ENCODE measurements at places on chromosomes 4 and X.

DNA sequence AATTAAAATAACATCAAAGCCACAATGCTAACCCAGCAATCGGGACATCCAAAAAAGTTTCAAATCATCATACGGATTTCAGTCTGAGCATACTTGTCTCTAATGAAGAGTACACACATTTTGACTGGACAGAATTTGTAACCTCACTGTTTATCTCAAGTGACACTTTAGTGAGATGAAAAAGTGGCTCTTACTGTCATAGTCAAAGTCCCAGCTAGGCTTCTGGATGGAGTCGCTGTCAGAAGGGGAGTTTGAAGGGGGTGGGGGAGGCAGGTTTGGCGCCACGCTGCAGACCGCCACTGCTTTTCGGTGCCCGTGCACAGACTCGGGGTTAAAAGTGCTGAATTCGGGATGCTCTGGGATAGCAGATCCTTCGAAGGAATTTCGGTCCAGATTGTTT is 41.0 kb upstream of the MTNR1A start:
- DNase-seq, result no peak

- no peak for DNase-seq
Measured at GRCh38 chr4:104524591-104524990, 29.9 kb upstream of the CXXC4 start.

DNA sequence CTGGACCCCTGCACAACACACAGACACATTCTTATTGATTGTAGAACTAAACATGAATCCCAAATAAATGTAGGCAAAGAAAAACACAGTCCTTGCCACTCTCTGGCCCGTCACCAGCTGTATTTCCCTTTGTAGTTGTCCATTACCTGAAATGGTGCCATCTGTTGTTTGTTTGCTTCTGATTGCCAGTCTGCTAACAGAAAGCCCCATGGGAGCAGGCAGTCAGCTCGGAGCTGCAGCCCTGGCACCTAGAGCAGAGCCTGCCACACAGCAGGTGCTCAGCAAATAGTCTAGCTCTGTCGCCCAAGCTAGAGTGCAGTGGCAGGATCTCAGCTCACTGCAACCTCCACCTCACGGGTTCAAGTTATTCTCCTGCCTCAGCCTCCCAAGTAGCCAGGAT is 28.9 kb downstream of the CPLX1 start:
- DNase-seq, result no peak

DNA sequence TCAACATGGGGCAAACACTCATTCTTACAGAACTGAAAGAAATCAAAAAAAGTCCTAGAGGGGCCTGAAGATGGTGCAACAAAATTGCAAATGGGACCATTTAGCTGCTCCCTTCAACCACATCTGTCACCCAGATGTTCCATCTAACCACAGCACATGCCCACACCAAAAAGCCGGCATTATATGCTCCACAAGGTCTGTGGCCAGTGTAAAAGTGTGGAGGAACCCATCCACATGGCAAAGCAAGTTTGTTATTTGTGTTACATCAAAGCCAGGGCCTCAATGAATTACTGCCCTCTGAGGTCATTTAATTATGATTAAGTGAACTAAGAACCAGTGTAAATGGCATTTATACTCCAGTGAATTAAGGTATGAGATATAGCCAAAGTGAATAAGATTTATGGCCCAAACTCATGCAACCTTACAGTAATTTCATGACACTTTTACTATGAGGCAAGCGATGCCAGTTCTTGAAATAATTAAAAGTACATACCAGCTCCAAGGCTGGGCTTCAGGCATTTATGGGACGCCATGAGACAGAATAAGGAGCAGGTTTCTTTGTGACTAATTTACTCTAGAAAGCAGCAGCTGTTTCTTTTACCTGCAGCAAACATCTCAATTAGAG is 48.7 kb upstream of the FGF16 start:
- DNase-seq, result no peak

DNA sequence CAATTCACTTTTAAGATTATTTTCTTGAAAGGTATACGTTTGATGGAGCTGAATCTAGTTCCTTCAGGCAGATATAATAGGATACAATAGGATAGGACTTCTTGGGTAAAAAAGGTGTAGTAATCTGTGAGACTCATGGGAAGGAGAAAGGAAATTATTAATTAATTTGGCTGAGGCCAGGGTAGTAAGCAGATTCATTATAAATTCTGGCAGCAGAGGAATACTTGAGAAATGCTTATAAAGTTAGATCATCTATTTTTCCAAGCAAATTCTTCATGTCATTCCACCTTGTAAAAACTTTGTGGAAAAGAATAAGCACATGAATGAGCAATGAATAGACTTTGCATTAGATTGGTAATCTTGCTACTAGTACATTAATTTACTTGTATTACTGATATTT is 46.9 kb downstream of the GYPE start:
- DNase-seq, result no peak

DNA sequence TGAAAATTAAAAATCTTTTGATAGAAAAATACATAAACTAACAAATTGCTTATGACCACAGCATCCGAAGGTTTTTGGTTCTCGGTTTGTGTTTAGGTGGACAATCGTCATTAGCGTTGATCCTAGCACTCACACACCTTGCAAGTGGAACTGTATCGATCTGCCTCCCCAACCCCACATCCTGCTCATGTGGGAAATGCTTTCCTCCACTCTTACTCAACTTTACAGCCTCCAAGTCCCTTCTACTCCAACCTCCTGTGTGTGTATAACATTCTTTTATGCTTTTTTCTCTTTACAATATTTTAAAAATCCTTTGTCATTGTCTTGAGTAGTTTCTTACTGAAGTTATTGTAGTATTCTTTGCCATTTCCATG is 15.6 kb upstream of the TMEM131L start:
- DNase-seq, result no peak

DNA sequence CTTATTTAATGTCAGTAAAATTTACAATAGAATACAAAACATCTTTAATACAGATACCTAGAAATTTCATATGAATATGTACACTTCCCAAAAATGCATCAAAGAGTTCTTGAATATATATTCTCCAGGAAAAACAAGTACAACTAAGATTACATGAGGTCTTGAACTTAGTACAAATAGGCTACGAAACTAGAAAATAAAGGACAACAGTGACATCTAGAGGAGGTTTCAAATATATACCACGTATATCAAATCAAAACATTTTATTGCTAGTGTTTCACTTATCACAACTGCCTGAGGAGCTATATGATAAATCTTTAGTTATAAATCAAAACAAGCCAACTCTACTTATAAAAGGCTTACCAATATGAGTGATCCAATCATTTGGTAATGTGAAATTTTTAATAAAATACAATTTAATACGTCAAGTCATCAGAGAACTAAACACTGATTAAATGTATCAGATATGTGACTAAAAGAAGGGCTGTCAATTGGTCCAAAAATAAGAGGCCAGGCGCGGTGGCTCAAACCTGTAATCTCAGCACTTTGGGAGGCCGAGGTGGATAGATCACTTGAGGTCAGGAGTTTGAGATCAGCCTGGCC is 36.6 kb downstream of the ANAPC10 start:
- peak; percentile 6 for DNase-seq

GRCh38 chr4:111048316-111048715 is 425.4 kb upstream of the PITX2 start:
- no peak for DNase-seq

GRCh38 chrX:48696909-48697727 is 584 bp downstream of the SUV39H1 start:
- DNase-seq, result peak; percentile 22

DNA sequence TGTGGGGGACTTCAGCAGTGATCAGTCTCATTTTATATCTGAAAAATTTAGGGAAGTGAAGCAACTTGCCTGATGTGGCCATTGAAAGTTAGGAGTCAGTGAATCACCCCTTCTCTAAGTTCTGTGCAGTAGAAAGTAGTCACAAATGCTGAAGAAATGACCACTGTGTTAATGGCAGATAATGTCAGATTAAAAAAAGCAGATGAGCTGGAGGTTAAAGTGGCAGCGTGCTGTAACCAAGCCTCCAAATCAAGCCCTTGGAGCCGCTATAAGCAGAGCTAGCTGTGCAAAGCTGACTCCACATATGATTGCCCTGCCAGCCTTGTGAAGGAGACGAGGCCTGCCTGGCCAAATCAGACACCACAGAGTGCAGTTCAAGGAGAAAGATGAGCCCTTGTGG is 39.2 kb upstream of the PDE5A start:
- DNase-seq, result no peak

- no peak for DNase-seq
Measured at GRCh38 chrX:50567636-50568035, 97.0 kb upstream of the DGKK start.

DNA sequence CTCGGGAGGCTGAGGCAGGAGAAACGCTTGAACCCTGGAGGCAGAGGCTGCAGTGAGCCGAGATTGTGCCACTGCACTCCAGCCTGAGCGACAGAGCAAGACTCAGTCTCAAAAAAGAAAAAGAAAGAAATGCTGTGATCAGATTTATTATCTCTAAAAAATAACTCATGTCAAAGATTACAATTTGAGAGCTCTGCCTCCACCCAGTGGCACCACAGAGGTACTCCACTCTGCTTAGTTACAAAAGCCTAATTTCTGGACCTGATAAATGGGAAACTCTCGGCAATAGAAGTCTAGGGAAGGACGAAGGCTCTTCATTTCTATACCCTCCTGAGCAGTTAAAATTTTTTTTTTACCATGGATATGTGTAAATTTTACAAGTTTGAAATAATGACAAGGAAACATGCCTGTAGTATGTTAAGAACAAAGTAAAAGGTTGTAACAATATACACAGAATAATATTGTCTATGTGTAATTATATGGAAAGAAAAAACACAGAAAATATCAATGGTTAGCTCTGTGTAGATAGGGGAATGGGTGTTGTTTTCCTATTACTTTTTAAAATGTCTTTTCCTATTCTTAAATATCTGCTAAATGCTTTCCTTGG is 149.8 kb downstream of the STIM2 start:
- DNase-seq, result peak; percentile 1

- no peak for DNase-seq
Measured at GRCh38 chr4:78673337-78673736, 102.8 kb upstream of the BMP2K start.

DNA sequence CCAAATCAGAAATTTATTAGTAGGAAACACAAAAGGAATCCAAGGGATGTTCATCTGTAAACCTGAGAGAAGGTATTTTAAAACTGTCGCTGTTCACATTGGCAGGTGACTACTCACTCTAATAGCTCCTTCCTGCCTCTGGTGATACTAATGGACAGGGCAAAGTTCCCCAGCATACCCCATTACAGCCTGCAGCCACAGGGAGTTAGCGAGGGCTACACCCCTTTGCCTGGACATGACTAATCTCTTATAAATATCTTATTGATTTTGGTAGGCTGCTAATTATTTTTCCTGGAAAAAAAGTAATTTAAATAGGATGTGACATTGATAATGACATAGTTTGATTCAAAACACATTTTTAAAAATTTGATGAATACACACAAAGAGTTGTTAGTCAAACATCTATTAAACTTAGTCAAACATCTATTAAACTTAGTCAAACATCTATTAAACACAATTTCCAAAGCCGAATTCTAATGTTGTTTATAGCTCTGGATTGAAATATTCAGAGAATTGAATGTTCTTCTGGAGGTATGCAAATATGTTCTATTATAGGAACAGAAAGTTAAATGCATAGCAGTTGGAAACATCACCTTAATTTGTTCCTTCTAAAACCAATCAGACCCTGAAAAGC is 83.0 kb upstream of the CBR4 start:
- no peak for DNase-seq

GRCh38 chr4:74433541-74434172 is 11.3 kb upstream of the AREG start:
- peak; percentile 55 for DNase-seq

DNA sequence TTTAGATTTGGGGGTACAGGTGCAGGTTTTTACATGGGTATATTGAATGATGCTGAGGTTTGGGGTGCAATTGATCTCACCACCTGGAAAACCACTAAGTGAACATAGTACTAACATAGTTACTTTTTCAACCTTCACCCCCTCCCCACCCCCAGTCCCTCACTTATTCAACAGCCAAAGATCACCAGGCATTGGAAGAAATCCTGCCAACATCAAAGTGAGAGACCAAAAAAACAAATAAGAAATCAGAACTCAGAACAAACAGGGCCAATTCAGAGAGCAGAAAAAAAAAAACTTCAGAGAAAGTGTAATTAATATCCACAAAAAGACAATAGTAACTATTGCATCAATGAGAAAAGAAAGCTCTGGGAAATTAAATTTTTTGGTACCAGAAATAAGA is 20.5 kb upstream of the LAP3 start:
- DNase-seq, result no peak

DNA sequence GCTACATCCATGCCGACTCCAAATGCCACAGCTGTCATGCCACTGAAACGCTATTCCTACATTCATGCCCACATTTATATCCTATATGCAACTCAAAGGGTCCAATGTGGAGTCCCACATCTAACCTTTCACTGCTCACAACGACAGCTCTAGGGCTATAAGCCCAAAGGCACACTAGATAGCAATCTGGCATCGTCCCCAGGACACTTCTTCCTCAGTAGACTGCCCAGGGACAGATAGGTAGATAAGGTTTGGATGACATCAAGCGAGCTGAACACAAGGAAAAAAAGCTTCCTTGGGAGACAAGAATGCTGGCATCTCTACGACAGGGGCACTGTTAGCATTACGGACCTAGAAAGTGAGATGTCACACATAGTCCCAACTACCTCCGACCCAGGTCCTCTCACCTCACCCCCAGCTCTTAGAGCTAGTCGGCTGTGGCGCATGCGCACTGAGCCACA is 685 bp downstream of the RAB9B start:
- DNase-seq, result peak; percentile 39

DNA sequence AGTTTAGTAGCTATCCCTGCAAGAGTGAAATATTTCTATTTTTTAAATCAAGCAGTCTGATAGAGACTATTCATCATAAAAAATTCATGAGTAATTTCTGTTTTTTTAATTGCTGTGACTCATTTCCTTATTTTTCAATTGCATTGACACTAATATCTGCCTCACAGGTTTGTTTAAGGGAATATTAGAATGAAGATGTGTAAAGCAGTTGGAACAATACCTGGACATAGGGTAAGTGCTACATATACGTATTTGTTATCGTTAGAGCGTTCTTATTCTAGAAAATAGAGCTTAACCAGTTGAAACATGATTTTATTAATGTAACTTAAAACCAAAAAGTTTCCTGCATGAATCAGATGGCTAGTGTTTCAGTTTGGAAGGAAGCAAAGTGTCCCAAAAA is 2211.3 kb downstream of the PCDH7 start:
- DNase-seq, result no peak

DNA sequence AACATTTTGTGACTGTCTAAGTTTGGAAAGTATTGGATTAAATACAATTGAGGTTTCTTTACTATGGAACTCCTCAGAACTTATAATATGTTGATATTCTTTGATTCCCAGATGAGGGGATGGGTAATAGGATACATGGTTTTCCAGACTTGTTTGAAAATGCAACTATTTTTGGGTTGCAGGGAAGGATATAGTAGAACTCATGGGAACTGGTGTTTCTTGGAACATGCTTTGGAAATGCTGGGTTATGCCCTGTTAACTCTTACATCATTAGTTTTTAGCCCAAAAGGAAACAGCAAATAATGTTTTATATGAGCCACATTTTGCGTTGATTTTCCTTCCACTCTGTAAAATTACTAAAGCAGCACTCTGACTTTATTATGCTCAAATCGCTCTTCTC is 41.9 kb downstream of the HPF1 start:
- no peak for DNase-seq

GRCh38 chrX:23505531-23506303 is 161.6 kb upstream of the PRDX4 start:
- no peak for DNase-seq

All from SHP77 (cell line).